Tibial nerve (tissue), 4 donors: ENCODE measurements at places on chromosomes 7 and 10. TPM values are rescaled to one million over a fixed set of nuclear protein-coding genes. Genes with fewer than 3 reads are reported as not detected.

NPC1L1 gene
- total RNA-seq = 0.30 TPM

ARHGAP22 gene
- 15.1 TPM for total RNA-seq

NXPH1 gene
- not detected for total RNA-seq

TMEM243 gene
- total RNA-seq = 52.7 TPM

CXCL12 gene
- total RNA-seq = 119 TPM

PCGF5 gene
- 38.4 TPM for total RNA-seq

TRIM74 gene
- total RNA-seq = not detected

STEAP1 gene
- 38.7 TPM for total RNA-seq

IQUB gene
- total RNA-seq = 1.8 TPM

UCN3 gene
- total RNA-seq = not detected

INMT gene
- total RNA-seq = 142 TPM

PAPOLB gene
- 1.4 TPM for total RNA-seq

C7orf25 gene
- 28.2 TPM for total RNA-seq

JAKMIP3 gene
- total RNA-seq = 0.42 TPM

GRCh38 chr10:4522296-4523000 is 303.6 kb upstream of the AKR1E2 start:
- no peak for DNase-seq

DNA sequence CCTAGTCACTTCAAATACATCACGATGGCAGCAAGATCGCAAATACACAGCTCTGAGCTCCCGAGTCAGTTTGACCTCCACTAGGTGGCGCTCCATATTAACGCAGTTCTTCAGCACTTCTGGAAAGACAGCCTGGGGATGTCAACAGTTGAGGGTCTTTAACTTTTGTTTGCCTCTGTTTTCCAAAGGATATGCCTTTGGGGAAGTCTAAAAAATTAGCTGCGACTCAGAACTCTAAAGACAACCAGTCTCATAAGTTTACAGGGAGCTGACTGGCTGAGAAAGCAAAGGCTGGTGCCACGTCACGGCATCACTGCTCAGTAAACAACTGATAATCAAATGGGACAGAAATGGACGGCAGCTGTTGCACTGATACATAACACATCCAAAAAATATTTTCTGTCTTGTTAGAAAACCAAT is 458.8 kb downstream of the SORCS1 start:
- DNase-seq = peak; percentile 84

- no peak for DNase-seq
Observed at GRCh38 chr10:85873063-85873462, 493.5 kb downstream of the GRID1 start.

DNA sequence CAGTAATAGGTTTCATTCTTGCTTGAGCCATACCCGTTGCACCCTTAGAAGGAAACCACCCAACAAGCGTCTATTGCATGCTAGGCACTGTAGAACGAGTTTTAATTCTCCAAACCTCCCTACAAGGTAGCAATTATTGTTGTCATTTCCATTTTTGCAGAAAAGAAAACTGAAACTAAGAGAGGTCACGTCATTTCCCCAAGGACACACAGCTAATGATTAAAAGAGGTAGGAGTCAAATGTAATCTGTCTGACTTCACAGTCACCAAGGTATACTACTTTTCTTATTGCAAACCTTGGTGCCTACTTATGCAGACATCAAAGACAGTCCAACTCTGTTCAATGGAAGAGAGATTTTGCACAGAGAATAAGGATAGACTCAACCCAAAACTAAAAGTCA is 49.1 kb upstream of the C1QL3 start:
- no peak for DNase-seq

GRCh38 chr10:84114088-84114667 is 25.1 kb upstream of the GHITM start:
- no peak for DNase-seq

GRCh38 chr7:93018716-93019115 is 99.1 kb downstream of the SAMD9 start:
- no peak for DNase-seq

DNA sequence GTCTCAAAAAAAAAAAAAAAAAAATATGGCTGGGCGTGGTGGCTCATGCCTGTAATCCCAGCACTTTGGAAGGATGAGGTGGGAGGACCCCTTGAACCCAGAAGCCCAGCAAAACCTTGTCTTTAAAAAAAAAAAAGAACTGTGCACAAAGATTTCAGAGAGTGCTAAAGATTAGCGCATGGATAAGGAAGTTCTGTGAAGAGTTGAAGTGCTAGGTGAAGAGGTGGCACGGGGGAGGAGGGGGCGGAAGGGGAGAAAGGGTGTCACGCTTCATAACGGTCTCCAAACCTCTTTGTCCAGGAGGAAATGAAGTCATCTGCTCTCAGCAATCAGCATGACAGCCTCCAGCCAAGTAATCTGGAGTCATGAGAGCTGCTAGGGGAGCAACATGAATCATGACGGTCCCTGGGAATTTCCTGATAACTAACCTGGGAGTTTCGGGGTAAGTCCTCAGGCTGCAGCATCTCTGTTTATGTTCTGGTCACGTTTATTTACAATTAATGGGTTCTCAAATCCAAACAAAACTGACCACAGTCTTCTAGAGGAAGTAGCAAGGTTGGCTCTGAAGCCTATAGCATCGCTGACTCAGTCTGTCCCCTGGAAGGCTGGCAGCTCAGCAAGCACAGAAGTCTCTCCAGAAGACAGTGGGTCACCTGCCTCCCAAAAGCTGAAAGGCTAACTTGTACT is 1.9 kb upstream of the PLAU start:
- no peak for DNase-seq

GRCh38 chr7:117675497-117676435 is 195.9 kb downstream of the CFTR start:
- no peak for DNase-seq

- DNase-seq = no peak
Observed at GRCh38 chr7:96359876-96360275, 38.0 kb upstream of the SLC25A13 start.

DNA sequence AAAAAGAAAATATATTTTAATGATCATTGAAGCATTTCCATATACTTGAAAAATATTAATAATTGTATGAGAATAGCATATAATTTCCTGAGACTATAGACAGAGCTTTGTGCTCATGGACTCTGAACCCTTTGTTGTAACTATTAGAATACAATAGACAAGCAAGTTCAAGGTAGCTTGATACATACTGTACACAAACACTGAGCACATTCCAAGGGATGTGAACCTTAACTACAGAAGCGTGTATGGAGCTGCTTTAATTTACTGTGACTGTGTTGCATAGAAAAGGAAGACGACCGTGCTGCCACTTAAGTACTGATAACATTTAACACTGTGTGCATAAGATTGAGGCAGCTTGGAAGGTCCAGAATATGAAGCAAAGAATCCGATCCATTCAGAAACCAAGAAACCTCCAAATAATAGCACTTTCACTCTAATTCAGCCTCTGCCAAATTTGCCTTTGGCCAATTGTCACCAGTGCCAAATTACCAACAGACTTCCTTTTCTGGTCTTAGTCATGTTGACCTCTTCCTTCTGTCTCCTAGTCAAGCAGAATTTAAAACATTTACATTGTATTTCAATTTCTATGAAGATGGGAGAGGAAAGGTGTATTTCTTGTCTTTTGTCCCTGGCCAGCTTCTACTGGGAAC is 566.1 kb upstream of the GALNT17 start:
- DNase-seq = no peak

GRCh38 chr7:117458977-117459583 is 20.7 kb upstream of the CFTR start:
- DNase-seq = no peak

DNA sequence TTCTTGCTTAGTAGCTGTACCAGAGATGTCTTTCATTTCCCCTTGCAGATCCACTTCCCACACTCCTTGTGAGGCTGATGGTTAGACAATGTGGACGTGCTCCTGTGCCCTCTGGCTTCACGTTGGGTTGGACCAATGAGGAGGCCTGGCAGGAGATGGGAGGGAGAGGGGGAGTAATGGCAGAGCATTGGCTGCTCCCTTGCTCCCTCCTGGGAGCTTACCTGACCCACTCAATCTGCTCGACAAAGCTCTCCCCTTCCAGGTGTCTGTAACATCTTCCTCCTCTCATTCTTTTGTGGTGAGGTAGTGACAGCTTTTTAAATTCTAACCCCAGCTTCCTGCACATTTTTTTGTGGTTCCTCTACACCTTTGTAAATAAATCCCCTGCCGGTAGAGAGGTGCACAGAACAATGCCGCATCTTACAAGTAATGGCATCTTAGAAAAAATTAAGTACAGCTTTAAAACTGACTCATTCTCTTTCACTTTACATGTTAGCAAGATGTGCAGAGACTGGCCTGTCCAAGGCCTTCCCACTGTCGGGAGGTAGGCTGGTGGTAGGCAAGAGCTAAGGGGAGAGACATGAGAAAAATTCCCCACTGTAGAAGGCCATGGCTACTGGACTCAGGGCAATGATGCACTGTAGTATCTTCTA is 134.3 kb downstream of the HTR7 start:
- no peak for DNase-seq

DNA sequence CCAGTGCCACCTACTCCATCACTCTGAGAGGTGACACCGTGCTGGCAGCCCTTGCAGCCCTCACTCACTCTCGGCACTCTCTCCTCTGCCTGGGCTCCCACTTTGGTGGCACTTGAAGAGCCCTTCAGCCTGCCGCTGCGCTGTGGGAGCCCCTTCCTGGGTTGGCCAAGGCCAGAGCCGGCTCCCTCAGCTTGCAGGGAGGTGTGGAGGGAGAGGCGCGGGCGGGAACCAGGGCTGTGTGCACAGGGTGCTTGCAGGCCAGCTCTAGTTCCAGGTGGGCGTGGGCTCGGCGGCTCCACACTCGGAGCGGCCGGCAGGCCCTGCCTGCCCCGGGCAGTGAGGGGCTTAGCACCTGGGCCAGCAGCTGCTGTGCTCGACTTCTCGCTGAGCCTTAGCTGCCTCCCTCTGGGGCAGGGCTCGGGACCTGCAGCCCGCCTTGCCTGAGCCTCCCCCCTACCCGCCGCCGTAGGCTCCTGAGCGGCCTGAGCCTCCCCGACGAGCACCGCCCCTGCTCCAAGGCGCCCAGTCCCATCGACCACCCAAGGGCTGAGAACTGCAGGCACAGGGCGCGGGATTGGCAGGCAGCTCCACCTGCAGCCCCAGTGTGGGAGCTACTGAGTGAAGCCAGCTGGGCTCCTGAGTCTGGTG is 48.7 kb upstream of the SLC35G1 start:
- no peak for DNase-seq

GRCh38 chr7:2645274-2645868 is 13.6 kb downstream of the TTYH3 start:
- DNase-seq = no peak

DNA sequence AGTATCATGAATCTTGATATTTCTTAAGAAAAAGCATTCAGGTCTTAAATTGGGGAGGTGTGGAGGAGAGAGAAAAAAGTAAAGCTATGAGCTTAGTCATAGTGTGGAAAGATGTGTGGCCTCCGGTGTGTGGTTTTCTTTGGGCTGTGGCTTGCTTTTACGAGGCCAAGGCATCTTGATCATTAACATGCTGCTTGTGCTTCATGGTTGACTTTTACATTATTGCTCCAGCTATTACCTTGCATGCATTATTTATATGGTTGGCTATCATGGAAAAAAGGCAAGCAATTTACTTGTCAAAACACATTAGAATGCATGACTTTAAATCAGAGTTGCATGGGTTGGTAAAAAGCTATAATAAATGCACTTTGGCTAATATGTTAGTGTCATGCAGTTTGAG is 300.7 kb upstream of the ADARB2 start:
- DNase-seq = no peak

DNA sequence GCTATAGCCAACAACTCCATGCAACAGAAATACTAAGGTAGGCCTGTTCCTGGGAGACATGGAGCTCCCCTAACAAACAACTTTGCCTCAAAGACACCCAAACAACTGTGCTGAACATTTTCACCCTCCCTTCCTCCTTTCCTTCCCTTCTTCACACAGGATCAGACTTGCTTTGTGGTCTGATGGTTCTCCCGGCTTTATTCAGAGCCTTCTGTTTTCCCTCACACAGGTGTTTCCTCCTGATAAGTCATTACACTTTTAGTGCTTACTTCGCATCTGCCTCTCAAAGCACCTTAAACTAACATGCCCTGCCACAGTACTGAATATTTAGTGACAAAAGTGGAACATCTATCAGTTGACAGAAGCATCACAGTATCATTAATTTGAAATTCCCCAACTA is 56.3 kb upstream of the YAE1 start:
- DNase-seq = no peak

GRCh38 chr7:15922002-15922401 is 235.5 kb upstream of the MEOX2 start:
- DNase-seq = no peak

GRCh38 chr10:33412653-33413361 is 78.3 kb upstream of the NRP1 start:
- DNase-seq = no peak

DNA sequence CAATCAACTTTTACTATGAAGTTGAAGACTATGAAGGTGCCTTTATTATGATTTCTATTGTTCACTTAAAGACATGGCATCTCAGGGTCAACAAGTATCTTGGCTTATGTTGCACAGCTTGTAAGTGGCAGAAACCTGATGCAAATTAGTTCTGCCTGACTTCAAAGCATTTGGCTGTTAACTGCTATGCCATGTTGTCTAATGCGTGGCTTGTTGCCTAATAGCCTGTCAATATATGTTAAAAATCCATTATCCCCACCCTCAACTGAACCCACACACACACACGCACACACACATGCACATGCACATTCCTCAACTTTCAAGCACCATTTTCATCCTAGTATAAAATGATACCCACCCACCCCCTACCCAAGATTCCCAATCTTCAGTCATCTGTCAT is 217.1 kb downstream of the NRG3 start:
- no peak for DNase-seq

- DNase-seq = no peak
Observed at GRCh38 chr10:97726636-97727178, 10.2 kb upstream of the ZFYVE27 start.

GRCh38 chr10:299969-300368 is 164.7 kb downstream of the ZMYND11 start:
- no peak for DNase-seq

GRCh38 chr7:19275000-19275399 is 129.8 kb upstream of the FERD3L start:
- no peak for DNase-seq

DNA sequence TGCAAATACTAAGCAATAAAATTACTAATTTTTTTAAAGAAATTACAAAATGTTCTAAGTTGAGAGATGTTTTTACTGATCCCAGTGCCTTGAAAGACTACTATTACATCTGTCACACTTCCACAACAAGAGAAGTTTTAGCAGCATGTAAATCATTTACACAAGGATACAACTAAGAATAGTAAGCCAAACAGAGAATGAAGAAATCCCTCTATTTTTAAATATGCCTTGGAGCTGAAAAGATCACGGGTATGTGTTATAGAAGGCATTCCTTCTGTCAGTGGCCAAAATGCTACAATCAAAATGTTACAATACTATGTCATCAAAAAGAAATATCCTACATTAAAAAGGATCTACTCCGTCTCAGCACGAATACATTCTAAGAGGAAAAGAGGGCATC is 52.6 kb downstream of the LARP4B start:
- DNase-seq = no peak

- no peak for DNase-seq
Observed at GRCh38 chr7:119720541-119720940, 552.4 kb upstream of the KCND2 start.
